Dorsolateral prefrontal cortex (tissue), 122 donors: ENCODE measurements at places on chromosomes 1 and 21.
A peak's percentile ranks its signal among the peaks of the same experiment; 100 is the strongest.

DNA sequence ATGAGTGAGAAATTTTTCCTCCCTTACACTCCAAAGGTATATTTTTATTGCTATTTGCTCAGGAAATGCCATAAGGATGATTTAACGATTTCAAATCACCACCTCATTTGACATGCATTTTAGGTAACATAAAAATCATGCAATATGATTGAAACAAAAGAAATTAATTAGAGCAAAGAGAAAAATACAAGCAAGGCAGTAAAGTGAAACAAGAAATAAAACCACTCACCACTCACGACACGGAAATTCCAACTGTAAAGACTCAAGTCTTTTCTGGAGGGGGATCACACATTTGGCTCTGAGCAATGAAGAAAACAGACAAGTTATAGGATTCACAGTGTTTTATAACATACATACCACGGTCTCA, 86.8 kb upstream of the ARHGAP29 start:
- no peak for DNase-seq

DNA sequence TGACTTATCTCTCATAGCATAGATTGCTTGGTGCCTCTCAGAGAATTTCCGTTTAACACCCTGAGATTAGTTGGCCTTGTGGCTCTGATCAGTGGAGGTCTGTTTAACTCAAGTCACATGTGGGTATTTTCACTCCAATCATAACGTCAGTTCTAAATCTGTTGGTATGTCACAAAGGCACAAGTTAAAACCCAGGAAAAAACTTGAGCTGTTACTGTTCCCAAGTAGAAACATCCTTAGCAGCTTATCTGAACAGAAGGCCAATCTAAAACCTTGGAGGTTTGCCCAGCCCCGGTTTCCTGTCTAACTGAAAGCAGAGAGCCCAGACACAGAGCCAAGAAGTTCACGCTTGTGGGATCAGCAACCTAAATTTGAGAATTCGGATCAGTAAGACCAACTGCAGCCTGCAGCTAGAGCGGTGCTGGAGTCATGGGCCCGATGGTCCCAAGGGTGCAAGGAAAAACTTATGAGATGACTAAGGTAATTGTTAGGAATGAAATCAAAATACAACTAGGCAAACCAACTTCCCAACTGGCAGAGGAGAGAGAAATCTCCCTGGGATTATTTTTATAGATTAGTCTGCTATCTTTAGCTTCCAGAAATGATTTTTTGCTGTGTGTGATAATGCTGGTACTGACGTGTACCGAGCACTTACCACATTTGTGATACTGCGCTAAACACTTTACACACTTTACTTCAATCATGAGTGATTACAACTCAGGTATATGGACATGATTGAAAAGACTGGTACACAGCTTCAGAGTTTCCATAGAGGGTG, 90.2 kb upstream of the C1orf21 start:
- peak; percentile 65 for DNase-seq

DNA sequence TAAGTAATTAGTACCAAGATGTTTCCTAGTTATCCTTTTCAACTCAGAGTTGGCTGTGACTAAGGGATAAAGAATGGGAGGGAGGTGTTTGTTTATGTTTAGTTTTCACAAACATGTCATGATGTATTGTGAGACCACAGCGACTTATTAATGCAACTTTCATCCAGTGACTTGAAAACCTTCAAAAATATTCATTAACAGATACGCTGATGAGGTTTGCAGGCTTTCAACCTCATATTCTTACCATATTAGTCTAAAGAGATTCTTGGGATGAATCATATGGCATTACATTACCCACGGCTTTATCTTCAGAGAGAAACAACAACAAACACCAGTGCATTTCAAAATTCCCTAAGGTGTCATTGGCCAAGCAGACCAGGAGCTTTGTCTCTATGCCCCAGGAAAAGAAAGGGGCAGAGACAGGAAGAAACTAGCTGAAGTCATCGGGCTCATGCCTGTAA, 36.4 kb downstream of the PALMD start:
- DNase-seq, result no peak

GRCh38 chr1:110309139-110309538, 30.0 kb upstream of the RBM15 start:
- no peak for DNase-seq
